Stomach (tissue), 19 donors: ENCODE measurements at places on chromosomes 4 and X. TPM values are rescaled to one million over a fixed set of nuclear protein-coding genes. Genes with fewer than 3 reads are reported as not detected.
A peak's percentile ranks its signal among the peaks of the same experiment; 100 is the strongest.

Gene NSUN7
- total RNA-seq, result 17.3 TPM

DNA sequence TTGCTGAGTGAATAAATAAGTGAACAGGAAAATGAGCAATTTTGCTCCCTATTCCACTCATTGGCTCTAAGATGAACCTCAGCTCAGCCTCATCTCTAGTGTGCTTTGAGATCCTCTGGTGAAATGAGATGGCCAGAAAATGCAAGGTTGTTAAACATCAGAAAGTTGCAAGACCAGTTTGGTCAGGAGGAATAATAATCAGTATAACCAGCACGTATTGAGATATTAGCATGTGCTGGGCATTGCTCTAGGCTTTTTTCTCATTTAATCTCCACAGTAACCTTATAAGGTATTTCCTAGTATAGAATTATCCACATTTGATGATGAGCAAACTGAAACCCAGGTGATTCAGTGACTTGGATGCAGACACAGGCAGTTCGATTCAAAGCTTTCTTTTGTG, 110.5 kb upstream of the PAK3 start:
- peak; percentile 46 for DNase-seq

- no peak for DNase-seq
Measured at GRCh38 chr4:62513306-62513705, 1313.2 kb downstream of the ADGRL3 start.

Gene HSD17B13
- total RNA-seq, result 1.8 TPM

GRCh38 chr4:119579823-119580222, 48.8 kb downstream of the PDE5A start:
- no peak for DNase-seq

GRCh38 chrX:48960291-48960690, 2.9 kb upstream of the OTUD5 start:
- DNase-seq, result no peak

- no peak for DNase-seq
Measured at GRCh38 chr4:175784986-175785525, 27.0 kb downstream of the GPM6A start.

DNA sequence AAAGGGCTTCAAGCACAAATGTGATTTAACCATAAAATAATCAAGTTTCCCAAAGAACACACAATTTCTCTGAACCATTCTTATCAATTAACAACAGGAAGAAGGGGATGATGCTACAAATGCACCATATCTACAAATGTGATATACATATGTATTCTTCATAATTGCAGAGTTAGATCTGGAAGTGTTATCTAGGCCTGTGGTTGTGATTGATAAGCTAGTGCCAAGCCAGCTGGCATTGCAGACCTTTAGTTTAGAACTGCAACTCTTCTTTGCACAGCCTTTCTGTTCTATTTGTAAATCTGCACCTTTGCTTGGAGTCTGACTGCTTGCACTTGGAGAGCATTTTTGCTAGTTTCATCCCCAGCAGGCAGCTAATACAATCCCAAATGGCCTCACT, 145.5 kb upstream of the NPY2R start:
- peak; percentile 54 for DNase-seq

DNA sequence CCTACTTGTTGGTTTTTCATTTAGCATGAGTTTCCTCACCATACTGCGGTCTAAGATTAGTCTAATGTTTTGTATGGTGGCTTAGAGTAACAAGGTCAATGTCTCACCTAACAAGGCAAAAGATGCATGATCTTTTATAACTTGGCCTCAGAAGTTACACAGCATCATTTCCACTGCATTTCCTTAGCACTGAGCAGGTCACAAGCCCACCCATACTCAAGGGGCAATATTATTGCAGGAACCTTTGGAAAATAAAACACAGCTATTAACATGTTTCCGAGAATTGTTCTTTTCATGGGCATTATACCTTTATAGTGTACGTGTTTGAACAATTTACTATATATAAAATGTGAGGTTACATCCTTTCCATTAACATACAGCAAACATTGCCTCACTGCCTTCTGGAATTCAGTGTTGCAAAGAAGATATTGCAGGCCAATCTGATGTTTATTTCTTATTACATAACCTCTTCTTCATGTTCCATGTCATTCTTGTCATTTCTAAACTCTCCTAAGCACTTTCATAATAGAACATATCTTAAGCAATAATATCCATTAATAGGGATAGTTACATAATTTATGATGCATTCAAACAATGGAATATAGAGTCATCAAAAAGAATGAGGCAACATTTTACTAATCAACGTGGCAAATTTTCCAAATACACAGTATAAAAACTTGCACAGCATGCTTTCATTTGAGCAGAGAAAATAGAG, 153.8 kb downstream of the AREG start:
- DNase-seq, result peak; percentile 7

GRCh38 chr4:36026348-36026880, 217.9 kb downstream of the ARAP2 start:
- DNase-seq, result no peak

GRCh38 chrX:119763181-119763580, 4.8 kb downstream of the SOWAHD start:
- DNase-seq, result no peak

DNA sequence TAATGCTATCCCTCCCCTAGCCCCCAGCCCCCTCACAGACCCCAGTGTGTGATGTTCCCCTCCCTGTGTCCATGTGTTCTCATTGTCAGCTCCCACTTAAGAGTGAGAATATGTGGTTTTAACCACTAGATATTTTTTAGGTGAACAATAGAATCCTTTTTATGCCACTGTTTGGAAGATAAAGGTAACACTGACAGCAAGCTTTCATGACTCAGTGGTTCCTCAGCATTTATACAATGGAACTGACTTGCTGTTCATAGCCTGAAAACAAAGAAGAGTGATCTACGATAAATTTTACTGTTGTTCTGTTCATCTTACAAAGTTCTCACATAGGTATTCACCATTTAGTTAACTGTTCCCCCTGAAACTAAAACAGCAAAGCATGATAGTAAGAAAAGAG, 147.8 kb downstream of the ARHGAP10 start:
- no peak for DNase-seq
